T-helper 17 cell (primary cell): ENCODE measurements at places on chromosomes 12 and 14.
A peak's percentile ranks its signal among the peaks of the same experiment; 100 is the strongest.

DNA sequence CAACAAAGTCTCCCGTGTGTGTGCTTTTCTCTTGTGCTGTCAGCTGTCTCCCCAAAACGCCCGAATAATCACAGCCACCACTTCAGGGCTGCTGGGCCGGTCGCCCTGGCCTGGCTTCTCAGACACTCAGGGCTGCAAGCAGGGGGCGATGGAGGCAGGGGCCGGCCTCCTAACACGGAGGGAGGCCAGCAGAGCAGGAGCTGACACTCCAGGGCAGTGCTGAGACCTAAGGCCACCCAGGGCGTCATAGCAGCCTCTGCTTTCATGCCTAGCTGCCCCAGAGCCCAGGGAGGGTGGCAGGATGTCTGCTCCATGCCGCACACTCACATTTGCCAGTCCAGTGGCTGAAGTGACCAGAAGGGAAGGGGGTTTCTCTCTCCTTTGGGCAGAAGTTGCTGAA lies 25.6 kb downstream of the STX2 start:
- H3K4me3 ChIP-seq, result no peak overlapping the region
- no peaks in the 10 kb centered on the region for H3K27me3 ChIP-seq
- peaks cover 5% of the 10 kb centered on the region for H3K36me3 ChIP-seq
- H3K4me1 ChIP-seq, result peaks cover 15% of the 10 kb centered on the region
- no peak overlapping the region for H3K27ac ChIP-seq
- no peak for DNase-seq

DNA sequence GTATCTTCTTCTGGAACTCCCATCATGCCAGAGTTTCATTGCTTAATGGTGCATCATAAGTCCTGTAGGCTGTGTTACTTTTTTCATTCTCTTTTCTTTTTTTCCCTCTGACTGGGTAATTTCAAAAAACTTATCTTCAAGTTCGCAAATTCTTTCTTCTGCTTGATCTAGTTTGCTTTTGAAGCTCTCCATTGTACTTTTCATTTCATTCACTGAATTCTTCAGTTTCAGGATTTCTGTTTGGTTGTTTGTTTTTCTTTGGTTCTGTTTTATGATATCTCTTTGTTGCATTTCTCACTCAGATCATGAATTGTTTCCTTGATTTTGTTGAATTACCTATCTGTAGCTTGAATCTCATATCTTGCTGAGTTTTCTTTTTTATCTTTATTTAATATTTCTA lies 83.3 kb upstream of the PRMT8 start:
- no peak overlapping the region for H3K4me3 ChIP-seq
- no peaks in the 10 kb centered on the region for H3K27me3 ChIP-seq
- H3K27ac ChIP-seq, result no peak overlapping the region
- no peak for DNase-seq

GRCh38 chr12:131794061-131794460 lies 34.1 kb upstream of the MMP17 start:
- H3K36me3 ChIP-seq, result peaks cover 9% of the 10 kb centered on the region
- no peak overlapping the region for H3K4me3 ChIP-seq
- peak overlapping the region; percentile 37 for H3K27ac ChIP-seq
- H3K27me3 ChIP-seq, result no peaks in the 10 kb centered on the region
- peaks cover 11% of the 10 kb centered on the region for H3K4me1 ChIP-seq

- no peaks in the 10 kb centered on the region for H3K27me3 ChIP-seq
- H3K4me1 ChIP-seq, result peaks cover 18% of the 10 kb centered on the region
- no peak overlapping the region for H3K27ac ChIP-seq
- H3K36me3 ChIP-seq, result peaks cover 3% of the 10 kb centered on the region
- DNase-seq, result no peak
Measured at GRCh38 chr12:112091563-112091962, 17.0 kb downstream of the NAA25 start.

DNA sequence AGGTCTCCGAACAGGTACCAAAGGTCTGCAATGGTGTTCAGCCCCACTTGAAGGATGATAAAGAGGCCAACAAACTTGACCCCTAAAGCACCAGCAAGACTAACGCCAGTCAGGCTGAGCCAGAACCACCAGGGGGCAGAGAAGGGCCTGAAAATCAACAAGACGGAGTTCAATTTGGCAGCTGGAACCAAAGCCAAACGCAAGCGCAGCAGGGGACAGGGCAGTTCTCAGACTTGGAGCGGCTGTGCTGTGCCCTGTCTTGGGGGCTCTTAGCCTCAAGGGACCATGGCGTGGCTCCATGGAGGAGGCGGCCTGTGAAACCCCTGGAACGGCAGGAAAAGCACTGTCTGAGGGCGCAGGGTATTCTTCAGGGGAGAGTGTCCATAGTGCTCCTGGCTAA lies 19.6 kb downstream of the POMT2 start:
- peak overlapping the region; percentile 51 for H3K27ac ChIP-seq
- H3K36me3 ChIP-seq, result peaks cover 20% of the 10 kb centered on the region
- H3K27me3 ChIP-seq, result no peaks in the 10 kb centered on the region
- peaks cover 14% of the 10 kb centered on the region for H3K4me1 ChIP-seq
- no peak for DNase-seq

- no peak overlapping the region for H3K4me3 ChIP-seq
- H3K27me3 ChIP-seq, result no peaks in the 10 kb centered on the region
- DNase-seq, result no peak
Measured at GRCh38 chr12:129704232-129704830, 199.5 kb downstream of the TMEM132D start.

DNA sequence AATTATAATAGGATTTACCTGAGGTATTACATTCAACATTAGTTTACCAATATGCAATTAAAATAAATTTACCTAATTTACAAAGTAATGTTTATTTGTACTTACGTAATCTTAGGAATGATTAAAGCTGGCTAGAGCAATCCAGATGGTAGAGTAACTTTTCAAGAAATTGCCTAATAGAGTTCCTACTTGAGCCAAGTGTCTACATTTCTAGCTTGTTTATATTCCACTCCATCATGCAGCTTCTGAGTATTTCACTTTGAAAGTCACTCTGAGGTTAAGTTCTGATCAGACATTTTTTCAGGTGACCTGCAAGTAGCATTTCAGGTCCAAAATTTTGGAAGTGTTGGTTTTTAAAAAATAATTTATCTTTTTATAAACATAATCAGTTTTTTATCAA lies 1080.7 kb downstream of the TRHDE start:
- no peaks in the 10 kb centered on the region for H3K27me3 ChIP-seq
- no peak overlapping the region for H3K4me3 ChIP-seq
- no peak overlapping the region for H3K27ac ChIP-seq
- no peaks in the 10 kb centered on the region for H3K4me1 ChIP-seq

- no peak overlapping the region for H3K4me3 ChIP-seq
- H3K4me1 ChIP-seq, result no peaks in the 10 kb centered on the region
- DNase-seq, result no peak
- H3K27me3 ChIP-seq, result no peaks in the 10 kb centered on the region
- no peak overlapping the region for H3K27ac ChIP-seq
Measured at GRCh38 chr12:23884909-23885308, 64.6 kb downstream of the SOX5 start.

- no peaks in the 10 kb centered on the region for H3K36me3 ChIP-seq
- DNase-seq, result no peak
- H3K27me3 ChIP-seq, result no peaks in the 10 kb centered on the region
- no peaks in the 10 kb centered on the region for H3K4me1 ChIP-seq
- no peak overlapping the region for H3K27ac ChIP-seq
- no peak overlapping the region for H3K4me3 ChIP-seq
Measured at GRCh38 chr12:130195369-130195768, 33.1 kb downstream of the FZD10 start.

DNA sequence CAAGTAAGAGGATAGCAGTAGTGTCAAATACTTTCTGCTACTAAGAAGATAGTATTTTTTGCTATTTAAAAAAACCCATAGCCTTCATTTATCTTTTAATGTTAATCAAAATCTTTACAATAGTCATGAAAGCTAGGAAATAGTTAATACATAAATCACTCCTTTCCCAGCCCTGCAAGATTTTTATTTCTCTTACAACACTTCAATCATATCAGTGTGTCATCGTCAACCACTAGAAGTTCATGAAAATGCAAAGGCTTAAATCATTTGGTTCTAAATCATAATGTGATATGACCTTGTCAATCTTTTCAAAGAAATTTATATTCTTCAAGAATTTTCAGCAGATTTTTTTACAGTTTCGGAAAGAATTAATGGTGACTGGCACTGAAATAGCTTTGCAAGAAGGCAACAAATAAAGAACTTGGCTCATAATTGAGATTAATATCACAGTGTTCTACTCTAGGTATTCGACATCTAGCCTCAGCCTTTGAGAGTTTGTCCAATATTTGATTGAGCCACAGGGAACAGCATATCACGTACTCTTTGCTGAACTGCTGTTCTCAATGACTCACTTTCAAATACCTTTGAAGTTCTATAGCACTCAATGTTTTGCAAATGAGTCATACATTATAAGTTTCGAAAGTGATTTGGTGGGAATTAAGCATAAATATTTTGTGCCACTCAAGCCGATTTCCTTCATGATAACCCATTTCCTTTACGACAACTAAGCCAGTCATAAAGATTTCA lies 384.0 kb upstream of the FOXG1 start:
- no peaks in the 10 kb centered on the region for H3K36me3 ChIP-seq
- no peaks in the 10 kb centered on the region for H3K4me1 ChIP-seq
- no peak overlapping the region for H3K4me3 ChIP-seq
- no peak for DNase-seq

- no peak overlapping the region for H3K4me3 ChIP-seq
- H3K4me1 ChIP-seq, result peaks cover 2% of the 10 kb centered on the region
- H3K27ac ChIP-seq, result no peak overlapping the region
Measured at GRCh38 chr12:50723865-50724264, 40.0 kb upstream of the ATF1 start.

- no peaks in the 10 kb centered on the region for H3K36me3 ChIP-seq
- no peaks in the 10 kb centered on the region for H3K27me3 ChIP-seq
- no peak overlapping the region for H3K4me3 ChIP-seq
- H3K4me1 ChIP-seq, result no peaks in the 10 kb centered on the region
- DNase-seq, result no peak
Measured at GRCh38 chr14:40656311-40656710, 950.4 kb upstream of the LRFN5 start.

- peak overlapping the region; percentile 83 for H3K4me3 ChIP-seq
- H3K27ac ChIP-seq, result no peak overlapping the region
Measured at GRCh38 chr14:105473033-105473676, 1.5 kb upstream of the CRIP2 start.

DNA sequence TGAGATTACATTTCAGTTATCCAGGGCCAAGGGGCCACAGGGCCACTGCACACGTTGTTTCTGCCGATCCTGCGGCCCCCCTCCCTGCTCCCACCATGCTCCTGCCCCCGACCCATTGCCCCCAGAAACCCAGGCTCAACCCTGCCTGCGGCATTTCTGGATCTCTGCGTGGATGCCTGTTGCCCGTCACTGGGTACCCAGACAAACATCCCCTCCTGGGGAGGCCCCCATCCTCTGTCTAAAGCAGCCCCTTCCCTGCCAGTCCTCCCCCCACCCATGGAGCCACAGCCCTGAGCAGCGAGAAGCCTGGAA lies 326.4 kb upstream of the SFSWAP start:
- no peaks in the 10 kb centered on the region for H3K36me3 ChIP-seq
- H3K27me3 ChIP-seq, result peaks cover 27% of the 10 kb centered on the region
- no peak overlapping the region for H3K4me3 ChIP-seq

DNA sequence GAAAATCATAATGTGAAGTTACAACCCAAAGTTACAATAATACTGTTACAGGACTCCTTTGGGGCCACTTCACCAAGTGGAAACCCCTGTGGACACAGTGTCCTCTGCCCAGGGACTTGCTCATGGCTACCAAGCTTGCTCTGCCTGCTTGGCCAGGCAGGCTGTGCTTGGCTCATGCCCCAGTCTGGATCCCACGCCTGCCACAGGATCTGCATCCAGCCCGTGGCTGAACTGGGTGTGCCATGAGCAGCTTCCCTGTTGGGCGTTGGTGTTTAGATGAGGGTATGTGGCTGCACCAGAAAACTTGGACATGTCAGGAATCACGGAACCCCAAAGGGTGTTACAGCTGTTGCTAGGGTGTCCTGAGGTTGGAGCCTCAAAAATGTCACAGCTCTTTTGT lies 820.9 kb downstream of the SLC6A15 start:
- no peak overlapping the region for H3K27ac ChIP-seq
- no peak for DNase-seq
- no peaks in the 10 kb centered on the region for H3K36me3 ChIP-seq
- no peaks in the 10 kb centered on the region for H3K4me1 ChIP-seq
- no peaks in the 10 kb centered on the region for H3K27me3 ChIP-seq

DNA sequence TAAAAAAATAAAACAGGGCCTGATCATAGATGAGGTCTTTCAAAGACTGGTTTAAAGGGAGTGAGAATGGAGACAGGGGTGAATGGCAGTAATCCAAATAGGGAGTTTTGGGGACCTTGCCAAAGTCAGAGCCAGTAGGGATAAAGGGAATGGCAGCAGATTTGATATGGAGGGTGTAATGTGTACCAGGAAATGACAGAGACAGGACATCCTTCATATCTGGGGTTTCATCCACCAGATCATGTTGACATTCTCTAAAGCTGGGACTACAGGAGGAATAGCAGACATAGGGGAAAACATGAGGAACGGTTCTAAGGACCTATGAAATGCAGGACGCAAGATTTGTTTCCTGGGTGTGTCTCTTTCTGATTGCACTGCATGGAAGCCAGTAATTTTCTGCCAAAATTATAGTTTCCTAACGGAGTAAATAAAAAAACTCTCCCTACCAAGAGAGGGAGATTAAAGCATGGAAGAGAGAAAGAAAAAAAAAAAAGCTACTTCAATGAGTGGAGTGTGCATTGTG lies 169.9 kb downstream of the PRKD1 start:
- DNase-seq, result no peak
- H3K4me1 ChIP-seq, result no peaks in the 10 kb centered on the region
- no peaks in the 10 kb centered on the region for H3K27me3 ChIP-seq
- no peak overlapping the region for H3K4me3 ChIP-seq
- H3K36me3 ChIP-seq, result no peaks in the 10 kb centered on the region

GRCh38 chr14:89178800-89179535 lies 238.1 kb downstream of the FOXN3 start:
- H3K27me3 ChIP-seq, result no peaks in the 10 kb centered on the region
- H3K4me1 ChIP-seq, result peaks cover 25% of the 10 kb centered on the region
- peaks cover 16% of the 10 kb centered on the region for H3K36me3 ChIP-seq
- H3K27ac ChIP-seq, result no peak overlapping the region
- no peak overlapping the region for H3K4me3 ChIP-seq
- no peak for DNase-seq
